IMR-90 (cell line): ENCODE measurements at places on chromosomes 12 and 14. TPM values are rescaled to one million over a fixed set of nuclear protein-coding genes. Genes with fewer than 3 reads are reported as not detected.
A peak's percentile ranks its signal among the peaks of the same experiment; 100 is the strongest.

- no peak overlapping the region for H3K27ac ChIP-seq
- H3K27me3 ChIP-seq: 0 out of 2 replicates have a peak, but pooled peaks cover 1% of the 10 kb centered on the region
- DNase-seq: peak; percentile 29
- H3K4me3 ChIP-seq: no peak overlapping the region
- no peaks in the 10 kb centered on the region for H3K36me3 ChIP-seq
- H3K4me1 ChIP-seq: no peaks in the 10 kb centered on the region
Measured at GRCh38 chr14:92224358-92224954, 98.5 kb upstream of the SLC24A4 start.

DNA sequence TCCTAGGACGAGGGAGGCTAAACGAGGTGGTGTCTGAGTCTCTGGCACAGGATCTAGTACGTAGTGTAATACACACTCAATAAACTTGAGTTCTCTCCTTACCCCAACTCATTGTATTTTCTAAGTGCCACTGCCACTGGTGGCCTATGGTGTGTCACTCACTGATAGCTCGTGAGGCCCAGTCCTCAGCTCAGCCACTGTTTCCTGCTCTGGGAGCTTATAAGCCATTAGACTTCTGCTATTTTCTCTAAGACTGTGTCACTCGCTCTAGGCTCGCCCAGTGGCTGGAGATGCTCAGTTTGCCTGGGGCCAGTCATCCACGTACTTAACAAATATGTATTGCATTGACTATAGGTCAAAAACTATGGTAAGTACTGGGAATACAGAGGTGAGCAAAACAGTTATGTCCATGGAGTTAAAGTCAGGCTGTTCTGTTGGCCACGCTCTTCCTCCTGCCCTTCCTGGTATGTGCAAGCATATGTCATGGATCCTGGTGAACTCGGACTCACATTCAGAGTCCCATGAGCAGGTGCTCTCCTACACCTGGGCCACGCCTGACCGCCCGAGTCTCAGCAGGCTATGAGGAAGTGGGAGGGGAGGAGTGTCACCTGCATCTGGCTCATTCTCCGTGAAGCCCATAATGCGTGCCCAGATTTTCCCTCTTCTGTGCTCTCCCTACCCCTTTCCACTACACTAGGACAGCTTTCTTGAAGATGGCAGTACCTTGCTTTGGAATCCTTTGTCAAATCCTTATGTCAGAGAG, 41.6 kb downstream of the DEGS2 start:
- H3K27ac ChIP-seq: no peak overlapping the region
- H3K4me3 ChIP-seq: no peak overlapping the region
- DNase-seq: no peak

DNA sequence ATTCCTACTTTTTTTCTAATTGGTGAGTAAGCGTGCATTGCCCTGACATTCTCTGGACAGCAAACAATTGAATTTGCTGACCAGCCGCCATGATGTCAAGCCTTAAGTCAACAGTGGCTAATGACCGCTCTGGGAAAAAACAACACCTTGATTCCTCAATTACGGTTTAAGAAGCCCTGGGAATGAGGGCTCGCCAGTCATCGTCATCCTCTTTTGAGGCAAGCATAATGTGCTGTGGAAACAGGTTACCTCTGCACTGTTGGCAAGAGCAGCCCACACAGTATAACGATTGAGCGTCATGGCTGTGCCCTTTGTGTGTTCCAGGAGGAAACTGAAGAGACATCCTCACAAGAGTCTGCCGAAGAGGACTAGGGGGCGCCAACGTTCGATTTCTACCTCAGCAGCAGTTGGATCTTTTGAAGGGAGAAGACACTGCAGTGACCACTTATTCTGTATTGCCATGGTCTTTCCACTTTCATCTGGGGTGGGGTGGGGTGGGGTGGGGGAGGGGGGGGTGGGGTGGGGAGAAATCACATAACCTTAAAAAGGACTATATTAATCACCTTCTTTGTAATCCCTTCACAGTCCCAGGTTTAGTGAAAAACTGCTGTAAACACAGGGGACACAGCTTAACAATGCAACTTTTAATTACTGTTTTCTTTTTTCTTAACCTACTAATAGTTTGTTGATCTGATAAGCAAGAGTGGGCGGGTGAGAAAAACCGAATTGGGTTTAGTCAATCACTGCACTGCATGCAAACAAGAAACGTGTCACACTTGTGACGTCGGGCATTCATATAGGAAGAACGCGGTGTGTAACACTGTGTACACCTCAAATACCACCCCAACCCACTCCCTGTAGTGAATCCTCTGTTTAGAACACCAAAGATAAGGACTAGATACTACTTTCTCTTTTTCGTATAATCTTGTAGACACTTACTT, 138.9 kb downstream of the HMGA2 start:
- peaks cover 12% of the 10 kb centered on the region for H3K4me1 ChIP-seq
- H3K27ac ChIP-seq: no peak overlapping the region
- peaks cover 9% of the 10 kb centered on the region for H3K36me3 ChIP-seq
- no peak for DNase-seq
- no peaks in the 10 kb centered on the region for H3K27me3 ChIP-seq

- no peak overlapping the region for H3K4me3 ChIP-seq
- H3K27ac ChIP-seq: no peak overlapping the region
- peaks cover 73% of the 10 kb centered on the region for H3K27me3 ChIP-seq
- H3K36me3 ChIP-seq: no peaks in the 10 kb centered on the region
- DNase-seq: no peak
- no peaks in the 10 kb centered on the region for H3K4me1 ChIP-seq
Measured at GRCh38 chr12:49952391-49953055, 2.0 kb downstream of the AQP2 start.

GRCh38 chr12:46497739-46498138, 125.2 kb upstream of the SLC38A2 start:
- DNase-seq: no peak
- H3K36me3 ChIP-seq: no peaks in the 10 kb centered on the region
- H3K4me3 ChIP-seq: no peak overlapping the region
- no peaks in the 10 kb centered on the region for H3K27me3 ChIP-seq

DNA sequence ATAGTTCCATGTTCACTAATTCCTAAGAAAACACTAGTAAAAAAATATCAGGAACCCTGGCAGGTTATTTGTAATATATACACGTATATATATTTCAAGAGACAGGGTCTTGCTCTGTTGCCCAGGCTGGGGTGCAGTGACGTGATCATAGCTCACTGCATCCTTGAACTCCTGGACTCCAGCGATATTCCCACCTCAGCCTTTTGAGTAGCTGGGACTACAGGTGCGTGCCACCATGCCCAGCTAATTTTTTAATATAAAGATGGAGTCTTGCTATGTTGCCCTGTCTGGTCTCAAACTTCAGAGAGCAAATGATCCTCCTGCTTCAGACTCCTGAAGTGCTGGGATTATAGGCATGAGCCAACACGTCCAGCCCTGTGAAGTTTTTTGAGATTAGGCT, 16.2 kb downstream of the GPRC5A start:
- no peaks in the 10 kb centered on the region for H3K27me3 ChIP-seq
- H3K27ac ChIP-seq: no peak overlapping the region
- peaks cover 43% of the 10 kb centered on the region for H3K36me3 ChIP-seq
- no peak for DNase-seq
- H3K4me1 ChIP-seq: peaks cover 10% of the 10 kb centered on the region
- no peak overlapping the region for H3K4me3 ChIP-seq

C1QL4 gene
- total RNA-seq: 0.18 and 0.28 TPM in 2 replicates

PPM1H gene
- total RNA-seq: 0.18 and 0.28 TPM in 2 replicates

BCL2L2 gene
- 14.5 and 16.9 TPM in 2 replicates for total RNA-seq

GNB3 gene
- total RNA-seq: 0.56 and 0.72 TPM in 2 replicates
